ENCODE measurements at places on chromosomes 11 and 22.

DNA sequence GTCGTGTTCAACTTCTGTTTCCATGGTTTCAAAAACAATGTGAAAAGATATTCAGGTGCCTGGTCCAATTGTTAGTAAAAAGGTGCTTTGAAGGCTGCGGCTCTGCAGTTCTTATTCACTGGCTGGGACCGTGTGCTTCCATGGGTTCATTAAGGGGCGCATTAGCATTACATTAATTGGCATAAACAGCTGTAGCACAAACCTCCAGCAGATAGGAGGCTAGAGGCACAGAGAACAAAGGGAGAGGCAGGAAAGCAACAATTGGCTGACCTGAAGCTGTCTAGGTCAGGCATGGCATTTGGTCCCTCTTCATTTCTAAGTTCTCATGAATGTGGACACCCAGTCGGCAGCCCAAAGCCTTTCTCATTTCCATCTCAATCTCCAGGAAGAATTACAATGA, 16.6 kb downstream of the PAK1 start:
- no peak for DNase-seq

GRCh38 chr11:111930472-111930871, 6.7 kb upstream of the DIXDC1 start:
- DNase-seq, result no peak

- no peak for DNase-seq
Measured at GRCh38 chr22:36486619-36487384, 5.4 kb upstream of the TXN2 start.

GRCh38 chr11:12330485-12331231, 46.7 kb upstream of the PARVA start:
- peak; percentile 28 for DNase-seq

DNA sequence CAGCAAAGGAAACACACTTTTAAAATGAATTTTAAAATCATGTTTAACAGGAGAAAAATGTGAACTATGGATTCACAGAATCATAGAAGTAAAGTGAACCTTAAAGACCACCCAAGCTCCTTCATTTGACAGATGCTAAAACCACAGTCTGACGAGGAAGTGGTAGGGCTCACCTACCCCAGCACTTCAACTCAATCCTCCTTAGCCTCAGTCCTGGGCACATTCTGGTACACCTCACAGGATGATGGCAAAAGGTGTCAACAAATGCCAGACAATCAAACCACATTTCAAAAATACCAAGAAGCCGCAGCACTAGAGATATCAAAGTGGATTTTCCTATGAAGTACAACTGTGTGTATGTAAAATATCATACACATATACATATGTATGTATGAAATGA, 43.1 kb downstream of the PITPNB start:
- DNase-seq, result no peak

GRCh38 chr11:1234054-1234720, 11.3 kb downstream of the MUC5B start:
- DNase-seq, result no peak

- DNase-seq, result no peak
Measured at GRCh38 chr11:68601147-68601546, 83.2 kb upstream of the GAL start.
